ENCODE measurements at places on chromosomes 1 and 21.

DNA sequence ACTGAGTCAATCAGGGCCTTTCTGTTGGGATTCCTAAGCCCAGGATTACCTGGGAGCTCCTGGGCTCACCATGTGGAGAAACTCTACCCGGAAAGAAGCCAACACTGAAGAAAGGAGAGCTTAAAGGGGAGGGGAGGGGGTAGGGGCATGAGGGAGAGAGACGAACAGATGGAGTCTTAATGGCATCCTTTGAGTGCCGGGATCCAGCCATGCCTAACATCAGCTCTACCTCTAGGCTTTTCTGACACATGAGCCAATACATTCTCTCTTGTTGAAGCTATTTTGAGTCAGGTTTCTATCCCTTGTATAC lies 75.0 kb downstream of the NPHP4 start:
- H3K36me3 ChIP-seq: no peaks in the 10 kb centered on the region
- H3K27me3 ChIP-seq: no peaks in the 10 kb centered on the region
- no peak for DNase-seq

- peaks cover 14% of the 10 kb centered on the region for H3K4me1 ChIP-seq
- DNase-seq: peak; percentile 60
- H3K27ac ChIP-seq: peak overlapping the region; percentile 100
- H3K27me3 ChIP-seq: no peaks in the 10 kb centered on the region
Observed at GRCh38 chr1:1080122-1080757, 6.1 kb upstream of the RNF223 start.

DNA sequence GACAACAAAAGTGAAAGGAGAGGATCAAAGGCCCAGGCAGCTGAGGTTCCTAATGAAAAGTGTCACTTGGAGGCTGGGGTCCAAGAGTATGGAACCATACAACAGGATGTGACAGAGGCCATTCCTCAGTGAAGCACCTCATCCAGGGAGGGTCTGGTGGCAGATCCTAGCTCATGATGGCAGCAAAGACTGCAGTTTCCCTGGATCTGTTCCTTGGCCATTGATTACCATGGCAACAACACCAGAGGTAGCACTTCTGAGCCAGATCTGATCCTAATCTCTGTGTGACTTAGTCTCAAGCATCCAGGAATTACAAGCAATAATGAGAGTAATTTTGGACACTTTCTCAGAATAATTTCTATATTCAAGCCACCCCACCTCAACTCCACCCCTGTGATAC lies 12.9 kb downstream of the FAM177B start:
- no peak for DNase-seq
- no peaks in the 10 kb centered on the region for H3K4me1 ChIP-seq
- H3K27me3 ChIP-seq: no peaks in the 10 kb centered on the region
- H3K36me3 ChIP-seq: no peaks in the 10 kb centered on the region
- no peak overlapping the region for H3K4me3 ChIP-seq

GRCh38 chr21:27139526-27139925 lies 172.6 kb upstream of the ADAMTS5 start:
- DNase-seq: no peak
- H3K27me3 ChIP-seq: no peaks in the 10 kb centered on the region
- no peak overlapping the region for H3K4me3 ChIP-seq
- H3K4me1 ChIP-seq: no peaks in the 10 kb centered on the region
- no peak overlapping the region for H3K27ac ChIP-seq

GRCh38 chr1:170668209-170669106 lies 4.5 kb downstream of the PRRX1 start:
- no peak for DNase-seq
- peaks cover 12% of the 10 kb centered on the region for H3K4me1 ChIP-seq
- H3K36me3 ChIP-seq: no peaks in the 10 kb centered on the region

DNA sequence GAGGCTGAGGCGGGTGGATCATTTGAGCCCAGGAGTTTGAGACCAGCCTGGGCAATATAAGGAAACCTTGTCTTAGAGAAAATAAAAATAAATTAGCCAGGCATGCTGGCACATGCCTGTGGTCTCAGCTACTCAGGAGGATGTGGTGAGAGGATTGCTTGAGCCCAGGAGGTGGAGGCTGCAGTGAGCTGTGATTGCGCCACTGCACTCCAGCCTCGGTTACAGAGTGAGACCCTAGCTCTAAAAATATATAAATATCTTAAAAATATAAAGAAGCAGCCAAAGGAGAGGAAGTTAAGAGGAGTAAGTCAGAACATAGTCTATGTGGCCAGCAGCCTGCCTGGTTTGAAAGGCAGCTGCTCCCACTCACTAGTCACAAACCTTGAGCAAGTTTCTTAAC lies 4.5 kb upstream of the IL10RB start:
- H3K4me3 ChIP-seq: no peak overlapping the region
- peaks cover 5% of the 10 kb centered on the region for H3K36me3 ChIP-seq
- H3K27ac ChIP-seq: no peak overlapping the region
- DNase-seq: no peak
- no peaks in the 10 kb centered on the region for H3K27me3 ChIP-seq
- H3K4me1 ChIP-seq: no peaks in the 10 kb centered on the region

DNA sequence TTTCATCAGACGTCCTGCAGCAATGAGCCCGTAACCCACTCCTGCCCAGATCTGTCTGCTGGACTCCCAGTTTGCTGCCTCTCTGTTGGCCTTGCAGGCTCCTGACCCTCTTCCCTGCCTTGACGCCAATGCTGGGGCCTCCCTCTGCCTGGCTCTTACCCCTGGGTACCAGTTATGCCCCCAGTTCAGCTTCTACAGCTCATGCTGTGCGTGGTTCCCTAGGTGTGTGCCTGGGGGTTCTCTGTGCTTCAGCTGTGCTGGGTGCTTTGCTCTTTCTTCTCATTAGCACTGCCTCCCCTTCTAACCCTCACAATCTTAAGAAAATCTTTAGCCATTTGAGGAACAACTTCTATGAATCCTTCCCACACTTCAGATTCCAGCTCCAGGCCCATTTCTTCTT lies 151.4 kb downstream of the ZSCAN20 start:
- no peak overlapping the region for H3K4me3 ChIP-seq
- no peak overlapping the region for H3K27ac ChIP-seq
- no peaks in the 10 kb centered on the region for H3K27me3 ChIP-seq
- peaks cover 10% of the 10 kb centered on the region for H3K4me1 ChIP-seq

GRCh38 chr1:205435578-205436573 lies 14.0 kb upstream of the LEMD1 start:
- no peaks in the 10 kb centered on the region for H3K27me3 ChIP-seq
- H3K27ac ChIP-seq: no peak overlapping the region
- peaks cover 10% of the 10 kb centered on the region for H3K4me1 ChIP-seq
- no peak for DNase-seq
- H3K36me3 ChIP-seq: no peaks in the 10 kb centered on the region
- no peak overlapping the region for H3K4me3 ChIP-seq

- H3K27me3 ChIP-seq: no peaks in the 10 kb centered on the region
- H3K4me3 ChIP-seq: no peak overlapping the region
- no peaks in the 10 kb centered on the region for H3K4me1 ChIP-seq
- no peak overlapping the region for H3K27ac ChIP-seq
Observed at GRCh38 chr1:222441066-222441465, 106.8 kb downstream of the HHIPL2 start.

DNA sequence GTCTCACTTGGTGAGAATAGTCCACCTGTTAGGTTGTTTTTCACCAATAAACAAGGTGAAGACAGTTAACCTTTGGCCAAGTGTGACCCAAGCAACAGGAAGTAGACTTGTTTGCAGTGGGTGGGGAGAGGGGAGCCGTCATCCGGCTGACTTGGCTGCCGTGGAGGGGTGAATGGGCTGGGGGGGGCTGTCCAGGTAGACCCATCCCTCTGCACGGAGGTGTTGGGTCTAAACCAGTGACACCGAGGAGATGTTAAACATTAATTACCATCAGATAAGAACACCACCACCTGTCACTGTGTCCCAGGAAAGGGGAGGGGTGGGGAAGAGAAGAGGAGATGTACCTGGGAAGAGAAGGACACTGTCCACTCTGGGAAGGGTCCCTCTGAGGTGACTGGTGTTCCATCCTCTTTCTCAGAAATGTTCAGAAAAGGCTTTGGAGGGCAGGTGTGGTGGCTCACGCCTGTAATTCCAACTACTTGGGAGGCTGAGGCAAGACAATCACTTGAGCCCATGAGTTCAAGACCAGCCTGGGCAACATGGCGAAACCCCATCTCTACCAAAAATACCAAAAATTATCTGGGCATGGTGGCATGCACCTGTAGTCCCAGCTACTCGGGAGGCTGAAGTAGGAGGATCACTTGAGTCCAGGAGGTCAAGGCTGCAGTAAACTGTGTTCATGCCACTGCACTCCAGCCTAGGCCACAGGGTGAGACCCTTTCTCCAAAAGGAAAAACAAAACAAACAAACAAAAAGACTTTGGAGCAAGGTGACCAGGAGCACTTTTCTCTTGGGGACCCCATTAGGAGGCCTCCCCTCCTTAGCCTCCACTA lies 6.7 kb upstream of the MYOM3 start:
- H3K4me1 ChIP-seq: peaks cover 40% of the 10 kb centered on the region
- no peaks in the 10 kb centered on the region for H3K36me3 ChIP-seq
- DNase-seq: no peak
- H3K4me3 ChIP-seq: no peak overlapping the region
- H3K27ac ChIP-seq: no peak overlapping the region

GRCh38 chr1:181742426-181742825 lies 259.1 kb downstream of the CACNA1E start:
- no peaks in the 10 kb centered on the region for H3K36me3 ChIP-seq
- no peak overlapping the region for H3K27ac ChIP-seq
- DNase-seq: no peak

DNA sequence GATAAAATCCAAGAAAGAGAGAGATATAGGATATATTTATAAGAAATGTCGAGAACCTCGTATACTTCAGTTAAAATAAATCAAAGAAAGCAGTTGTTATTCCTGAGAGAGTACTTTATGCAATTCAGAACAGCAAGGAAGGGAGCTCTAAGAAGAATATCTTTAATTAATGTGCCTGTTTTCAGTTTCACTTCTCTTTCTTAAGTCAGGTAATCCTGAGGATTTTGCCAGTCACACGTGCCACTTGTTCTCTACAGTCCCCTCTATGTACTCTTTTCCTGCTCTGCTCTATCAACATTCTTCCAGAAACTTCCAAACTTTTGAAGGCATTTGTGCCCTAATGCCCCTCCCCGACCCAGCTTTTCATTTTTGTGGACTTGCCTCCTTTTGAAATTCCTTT lies 211.9 kb downstream of the AKT3 start:
- no peak for DNase-seq
- peaks cover 4% of the 10 kb centered on the region for H3K36me3 ChIP-seq
- H3K4me1 ChIP-seq: no peaks in the 10 kb centered on the region
- H3K27ac ChIP-seq: no peak overlapping the region
- no peaks in the 10 kb centered on the region for H3K27me3 ChIP-seq

GRCh38 chr21:37555672-37556261 lies 189.2 kb downstream of the DYRK1A start:
- DNase-seq: no peak

GRCh38 chr1:200909071-200909470 lies 14.4 kb downstream of the INAVA start:
- peaks cover 59% of the 10 kb centered on the region for H3K36me3 ChIP-seq
- H3K27me3 ChIP-seq: no peaks in the 10 kb centered on the region
- no peak for DNase-seq

GRCh38 chr1:185486346-185486745 lies 169.3 kb upstream of the IVNS1ABP start:
- no peaks in the 10 kb centered on the region for H3K27me3 ChIP-seq
- H3K4me1 ChIP-seq: peaks cover 2% of the 10 kb centered on the region
- H3K36me3 ChIP-seq: no peaks in the 10 kb centered on the region
- DNase-seq: no peak

Measured in trophoblast cell (in vitro differentiated cells and primary cell).